Jurkat, Clone E6-1 (cell line): ENCODE measurements at places on chromosomes 13 and 19.

DNA sequence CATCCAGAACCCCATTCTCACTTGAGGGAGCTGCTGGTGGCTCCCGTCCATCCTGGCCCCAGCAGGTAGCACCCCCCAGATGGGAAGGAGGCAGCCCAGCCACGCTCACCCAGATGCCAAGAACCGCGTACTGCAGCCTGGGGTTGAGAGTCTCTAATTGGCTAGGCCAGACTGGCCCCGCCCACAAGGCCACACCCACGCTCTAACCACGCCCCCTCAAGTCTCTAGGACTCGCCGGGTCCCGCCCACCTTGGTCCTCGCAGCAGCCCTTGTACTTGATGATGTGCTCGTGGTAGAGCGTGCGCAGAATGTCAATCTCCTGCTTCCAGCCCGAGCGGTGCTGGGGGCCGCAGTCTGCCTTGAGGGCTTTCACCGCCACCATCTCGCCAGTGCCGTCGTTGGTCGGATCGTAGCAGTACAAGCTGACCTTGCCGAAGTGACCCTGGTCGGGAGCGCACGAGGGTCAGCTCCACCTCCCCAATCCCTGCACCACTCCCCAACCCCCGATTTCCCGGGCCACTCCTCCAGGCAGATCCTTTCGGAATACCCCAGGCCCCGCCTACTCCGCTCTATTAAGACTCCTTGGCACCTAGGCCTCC lies 14.5 kb upstream of the ICAM3 start:
- DNase-seq: peak; percentile 26

DNA sequence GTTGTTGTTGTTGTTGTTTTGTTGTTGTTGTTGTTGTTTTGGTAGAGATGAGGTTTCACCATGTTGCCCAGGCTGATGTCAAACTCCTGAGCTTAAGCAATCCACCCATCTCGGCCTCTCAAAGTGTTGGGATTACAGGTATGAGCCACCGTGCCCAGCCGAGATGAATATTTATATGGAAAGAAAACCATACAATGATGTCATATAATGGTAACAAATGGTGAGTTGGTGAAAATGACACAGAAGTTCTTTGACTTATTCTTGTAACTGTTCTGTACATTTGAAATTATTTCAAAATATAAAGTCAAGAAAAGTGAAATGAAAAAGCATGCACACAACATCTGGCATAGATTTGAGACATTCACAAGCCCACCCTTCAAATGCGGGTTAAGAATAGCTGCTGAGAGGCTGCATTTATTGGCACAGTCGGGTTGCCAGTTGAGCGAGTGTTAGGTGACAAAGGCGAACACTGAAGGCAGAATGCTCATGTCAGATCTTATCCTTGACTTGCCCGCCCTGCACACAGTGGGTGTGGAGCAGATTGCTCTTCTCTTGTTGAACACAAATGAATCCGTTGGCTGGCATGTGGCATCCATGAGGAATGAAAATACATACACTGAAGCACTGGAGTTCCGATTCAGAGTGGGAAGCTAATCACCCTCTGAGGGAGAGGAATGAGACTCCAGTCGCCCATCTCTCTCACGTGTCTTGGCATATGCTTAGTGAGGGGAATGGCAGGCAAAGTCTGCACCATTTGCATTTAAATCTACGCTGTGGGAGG lies 15.8 kb upstream of the UBE2S start:
- no peak for DNase-seq

GRCh38 chr13:112877976-112878955 lies 90.7 kb upstream of the MCF2L start:
- no peak for DNase-seq

DNA sequence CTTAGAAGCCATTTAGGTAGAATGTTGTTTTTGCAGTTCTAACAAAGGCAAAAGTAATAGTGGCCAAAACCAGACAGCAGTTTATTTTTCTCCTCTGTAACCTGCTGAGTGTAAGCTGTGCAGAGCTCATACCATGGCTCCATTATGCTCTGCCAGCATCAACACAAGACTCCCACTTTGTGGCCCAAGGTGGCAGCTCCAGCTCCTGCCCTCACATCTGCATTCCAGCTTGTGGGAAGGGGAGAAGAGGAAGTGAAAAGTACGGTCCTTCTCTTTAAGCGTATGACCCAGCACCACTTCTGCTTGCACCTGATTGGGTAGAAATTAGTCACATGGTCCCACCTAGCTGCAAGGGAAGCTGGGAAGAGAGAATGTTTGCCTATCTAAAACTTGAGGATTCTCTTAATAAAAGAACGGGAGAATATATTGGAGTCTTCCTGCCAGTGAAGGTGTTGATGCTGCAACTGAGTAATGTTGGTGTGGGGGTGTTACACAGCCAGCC lies 19.2 kb downstream of the ADGRE1 start:
- no peak for DNase-seq

DNA sequence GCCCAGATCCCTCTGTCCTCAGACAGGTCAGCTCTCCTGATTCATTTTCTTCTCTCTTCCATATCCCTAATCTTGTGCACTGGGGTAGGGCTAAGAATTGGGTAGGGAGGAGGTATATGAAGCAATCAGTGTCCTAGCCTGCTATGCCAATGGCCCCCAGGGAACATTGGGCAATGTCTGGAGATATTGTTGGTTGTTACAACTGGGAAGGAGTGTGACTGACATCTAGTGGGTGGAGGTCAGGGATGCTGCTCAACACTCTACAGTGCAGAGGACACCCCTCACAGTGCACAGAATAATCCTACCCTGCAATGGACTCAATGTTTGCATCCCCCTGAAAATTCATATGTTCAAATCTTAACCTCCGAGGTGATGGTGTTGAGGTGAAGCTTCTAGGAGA lies 57.5 kb downstream of the CPAMD8 start:
- no peak for DNase-seq

- no peak for DNase-seq
Observed at GRCh38 chr13:49374585-49375290, 69.1 kb downstream of the CAB39L start.

DNA sequence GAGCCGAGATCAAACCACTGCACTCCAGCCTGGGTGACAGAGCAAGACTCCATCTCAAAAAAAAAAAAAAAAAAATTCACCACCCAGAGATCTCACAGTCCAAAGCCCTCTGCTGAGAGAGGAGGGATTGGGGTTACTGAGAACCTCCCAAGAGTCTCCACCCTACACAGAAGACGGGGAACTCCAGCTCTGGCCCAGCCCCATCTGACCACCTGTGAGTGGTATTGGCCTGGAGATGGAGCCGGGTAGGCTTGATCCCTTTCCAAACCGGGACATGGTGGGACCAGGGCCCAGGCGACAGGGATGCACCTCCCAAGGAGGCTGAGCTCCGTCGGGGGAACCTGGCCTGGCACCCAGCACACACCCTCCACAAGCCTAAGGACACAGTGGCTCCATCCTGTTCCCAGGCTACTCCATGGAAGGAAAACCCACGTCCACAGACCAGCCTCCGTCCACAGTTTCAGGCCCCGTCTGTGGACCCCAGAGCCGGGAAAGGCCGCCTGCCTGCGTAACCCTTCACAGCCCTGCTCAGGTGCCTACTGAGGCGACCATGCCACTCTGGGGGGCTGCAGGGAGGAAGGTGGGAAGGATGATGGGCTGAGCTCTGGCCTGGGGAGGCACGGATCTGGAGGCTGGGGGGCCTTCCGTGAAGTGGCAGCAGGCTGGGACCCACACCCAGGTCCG lies 1.8 kb downstream of the TMEM259 start:
- DNase-seq: no peak

DNA sequence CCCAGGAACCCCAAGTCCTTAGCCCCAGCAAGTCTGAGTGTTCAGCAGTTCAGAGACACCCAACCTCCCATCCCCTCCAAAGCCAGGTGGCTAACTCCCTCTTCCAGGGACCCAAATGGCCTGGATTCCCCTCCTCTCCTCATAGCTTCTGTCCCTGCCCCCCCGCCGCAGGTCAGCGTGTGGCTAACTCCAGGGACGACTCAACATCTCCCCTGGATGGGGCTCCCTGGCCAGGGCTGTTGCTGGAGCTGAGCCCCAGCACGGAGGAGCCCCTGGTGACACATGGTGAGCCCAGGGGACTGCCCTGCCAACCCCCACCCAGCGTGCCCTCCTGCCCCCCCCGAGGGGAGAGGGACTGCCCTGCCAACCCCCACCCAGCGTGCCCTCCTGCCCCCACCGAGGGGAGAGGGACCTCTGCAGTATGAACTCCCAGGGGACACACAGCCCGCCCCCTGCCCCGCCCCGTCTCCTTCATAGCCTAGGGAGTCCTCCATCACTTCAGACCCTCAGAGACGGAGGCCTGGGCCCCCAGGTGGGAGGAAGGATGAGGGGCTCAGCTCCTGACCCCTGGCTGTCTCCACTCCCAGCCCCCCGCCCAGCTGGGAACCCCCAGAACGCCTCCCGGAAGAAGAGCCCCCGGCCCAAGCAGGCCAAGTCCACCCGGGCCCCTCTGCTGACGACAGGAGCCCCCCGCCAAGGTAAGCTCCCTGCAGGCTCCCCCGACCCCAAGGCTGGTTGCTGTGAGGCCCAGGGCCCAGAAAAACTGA lies 1.7 kb downstream of the SSC5D start:
- DNase-seq: no peak

DNA sequence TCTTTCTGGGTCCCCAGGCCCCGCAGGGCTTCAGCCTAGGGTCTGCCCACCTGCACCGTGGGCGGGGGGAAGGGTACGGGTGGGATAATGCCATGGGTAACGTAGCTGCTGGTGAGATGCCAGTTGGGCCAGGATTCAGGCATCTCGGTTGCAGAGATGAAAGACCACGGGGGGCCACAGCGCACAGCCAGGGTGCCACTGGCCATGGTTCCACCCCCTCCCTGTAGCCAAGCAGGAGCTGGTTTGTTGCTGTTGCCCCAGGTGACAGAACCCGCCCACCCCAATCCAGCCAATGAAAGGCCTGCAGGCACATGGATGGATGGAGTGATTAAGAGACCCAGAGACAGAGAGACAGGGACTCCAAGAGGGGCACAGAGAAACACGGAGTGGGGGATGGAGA lies 1.0 kb upstream of the CGB7 start:
- DNase-seq: peak; percentile 20

GRCh38 chr13:34108410-34108809 lies 290.5 kb downstream of the RFC3 start:
- DNase-seq: no peak

DNA sequence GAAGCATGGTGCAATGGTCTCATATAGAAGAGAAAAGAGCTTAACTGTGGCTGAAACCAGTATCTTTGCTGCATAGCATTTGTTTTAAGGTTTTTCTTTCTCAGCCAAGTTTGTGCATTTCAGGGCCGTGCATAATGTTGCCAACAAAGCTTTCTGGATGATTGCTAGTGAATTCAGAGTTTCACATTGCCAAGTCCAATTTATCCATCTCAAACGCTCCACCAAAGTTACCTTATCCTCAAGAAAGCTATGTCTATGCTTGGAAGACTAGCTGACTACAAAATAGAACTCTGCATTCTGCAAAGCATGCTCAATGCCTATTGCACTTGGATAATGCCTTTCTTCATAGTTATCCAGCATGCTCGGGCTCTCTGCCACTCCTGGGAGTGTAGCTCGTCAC lies 535.8 kb upstream of the SGCG start:
- DNase-seq: no peak

DNA sequence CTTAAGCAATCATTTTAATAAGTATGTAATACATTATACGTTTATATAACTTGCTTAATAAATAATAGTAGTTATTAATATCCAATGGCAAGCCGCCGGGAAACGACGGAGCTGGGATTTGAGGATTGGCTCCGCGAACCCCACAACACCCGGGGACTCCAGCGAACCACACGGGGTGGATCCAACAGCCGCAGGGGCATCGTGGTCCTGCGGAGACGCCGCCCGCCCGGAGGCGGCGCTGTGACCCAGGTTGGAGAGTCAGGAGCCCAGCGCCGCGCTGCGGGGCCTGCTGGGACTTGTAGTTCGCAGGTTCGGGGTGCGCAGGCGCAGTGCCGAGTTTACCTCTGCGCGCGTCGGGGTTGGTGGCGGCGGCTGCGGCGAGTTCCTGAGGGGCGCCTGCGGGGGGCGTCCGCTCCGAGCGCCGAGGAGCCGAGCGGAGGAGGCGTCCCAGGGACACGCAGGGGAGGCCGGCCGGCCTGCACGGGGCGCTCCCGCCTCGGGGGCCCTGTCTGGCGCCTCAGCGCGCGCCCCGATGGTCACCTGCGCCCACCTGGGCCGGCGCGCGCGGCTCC lies at the start of gene ZNF554:
Gene ZNF554, plus strand, starts transcription at position 329 of the 572 bp plus-strand sequence. Its CDS starts 204 bp downstream, at position 533.
- DNase-seq: peak; percentile 97

DNA sequence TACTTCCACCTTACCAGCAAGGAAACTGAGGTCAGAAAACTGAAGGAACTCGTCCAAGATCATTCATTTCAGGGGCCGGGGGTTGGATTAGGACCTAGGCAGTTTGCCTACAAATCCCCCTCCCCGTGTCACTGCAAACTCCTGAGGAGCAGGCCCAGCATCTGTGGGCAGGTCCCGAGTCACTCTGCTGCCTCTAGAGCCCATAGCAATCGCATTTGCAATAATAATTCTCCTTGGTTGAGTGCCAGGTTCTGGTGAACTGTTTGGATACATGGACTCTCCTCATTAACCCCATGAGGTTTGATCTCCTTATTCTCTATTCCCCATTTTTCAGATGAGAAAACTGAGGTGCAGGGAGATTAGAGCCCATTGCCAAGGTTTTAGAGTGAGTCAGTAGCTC lies 903 bp downstream of the PIN1 start:
- no peak for DNase-seq

DNA sequence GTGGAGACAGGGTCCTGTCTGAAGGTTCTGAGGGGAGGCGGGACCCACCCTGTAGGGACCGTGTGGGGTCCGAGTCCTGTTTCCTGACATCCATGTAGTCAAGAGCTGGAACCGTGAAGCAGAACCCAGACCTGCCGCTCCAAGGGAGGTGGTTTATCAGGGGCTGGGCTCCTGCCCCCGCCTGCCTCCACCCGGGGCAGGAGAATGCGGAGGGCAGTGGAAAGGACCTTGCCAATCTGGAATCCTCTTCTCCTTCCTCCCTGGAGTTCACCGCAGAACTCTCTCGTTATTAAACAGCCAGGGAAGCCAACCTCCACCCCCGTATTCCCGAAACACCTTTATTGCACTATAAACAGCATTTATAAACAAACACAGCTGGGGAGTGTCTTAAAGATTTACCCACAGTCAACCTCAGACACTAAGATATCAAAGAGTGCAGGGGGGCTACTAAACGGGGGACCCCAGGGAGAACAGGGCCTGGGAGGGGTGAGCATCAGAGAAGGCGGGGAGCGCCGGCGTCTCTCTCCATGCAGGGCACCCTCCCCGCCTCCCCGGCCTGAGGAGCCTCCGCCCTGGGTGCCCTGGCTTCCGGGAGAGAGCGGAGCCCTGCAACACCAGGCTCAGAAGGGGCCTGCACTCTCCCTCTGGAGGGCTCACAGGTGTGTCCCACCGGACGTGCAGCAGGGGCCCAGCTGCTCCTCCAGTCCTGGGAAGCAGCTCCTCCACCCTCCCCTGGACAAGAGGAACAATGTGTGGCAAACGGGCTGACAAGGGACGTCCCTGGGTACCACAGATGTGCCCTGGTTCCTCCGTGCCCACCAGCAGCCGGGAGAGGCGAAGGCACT lies 3.6 kb downstream of the C2CD4C start:
- DNase-seq: no peak

- no peak for DNase-seq
Observed at GRCh38 chr19:16340092-16340491, 15.5 kb downstream of the KLF2 start.

GRCh38 chr19:33868076-33868735 lies 71.5 kb downstream of the KCTD15 start:
- DNase-seq: no peak

- DNase-seq: no peak
Observed at GRCh38 chr13:93216122-93216521, 10.5 kb upstream of the GPC6 start.
